ENCODE measurements at places on chromosomes 11 and 22. TPM values are rescaled to one million over a fixed set of nuclear protein-coding genes. Genes with fewer than 3 reads are reported as not detected.

Gene RASL10A
- total RNA-seq, result 0.72 TPM

Gene TMEM191B
- total RNA-seq, result 2.1 TPM

Gene TP53I11
- total RNA-seq, result 110 TPM

Gene MPEG1
- 34.1 TPM for total RNA-seq

GRCh38 chr11:128582496-128583366, 4.6 kb downstream of the ETS1 start:
- H3K27ac ChIP-seq, result no peak overlapping the region
- peaks cover 20% of the 10 kb centered on the region for H3K4me1 ChIP-seq
- no peaks in the 10 kb centered on the region for H3K36me3 ChIP-seq
- no peak overlapping the region for H3K4me3 ChIP-seq

- no peak for DNase-seq
- no peaks in the 10 kb centered on the region for H3K4me1 ChIP-seq
- no peaks in the 10 kb centered on the region for H3K36me3 ChIP-seq
- no peak overlapping the region for H3K27ac ChIP-seq
- no peaks in the 10 kb centered on the region for H3K27me3 ChIP-seq
These were observed 130.8 kb upstream of the SPON1 start for GRCh38 chr11:13831696-13832095.

- DNase-seq, result no peak
- peak overlapping the region; percentile 64 for H3K27ac ChIP-seq
- H3K36me3 ChIP-seq, result no peaks in the 10 kb centered on the region
- H3K27me3 ChIP-seq, result no peaks in the 10 kb centered on the region
- peak overlapping the region; percentile 8 for H3K4me3 ChIP-seq
These were observed 666 bp downstream of the SLC25A18 start for GRCh38 chr22:17563936-17564391.

Data from upper lobe of right lung (tissue), 1 donor.